Liver (tissue), 10 donors: ENCODE measurements at places on chromosomes 4 and X. TPM values are rescaled to one million over a fixed set of nuclear protein-coding genes. Genes with fewer than 3 reads are reported as not detected.

GRCh38 chrX:72105436-72105835 lies 26.3 kb downstream of the RTL5 start:
- DNase-seq, result no peak

DNA sequence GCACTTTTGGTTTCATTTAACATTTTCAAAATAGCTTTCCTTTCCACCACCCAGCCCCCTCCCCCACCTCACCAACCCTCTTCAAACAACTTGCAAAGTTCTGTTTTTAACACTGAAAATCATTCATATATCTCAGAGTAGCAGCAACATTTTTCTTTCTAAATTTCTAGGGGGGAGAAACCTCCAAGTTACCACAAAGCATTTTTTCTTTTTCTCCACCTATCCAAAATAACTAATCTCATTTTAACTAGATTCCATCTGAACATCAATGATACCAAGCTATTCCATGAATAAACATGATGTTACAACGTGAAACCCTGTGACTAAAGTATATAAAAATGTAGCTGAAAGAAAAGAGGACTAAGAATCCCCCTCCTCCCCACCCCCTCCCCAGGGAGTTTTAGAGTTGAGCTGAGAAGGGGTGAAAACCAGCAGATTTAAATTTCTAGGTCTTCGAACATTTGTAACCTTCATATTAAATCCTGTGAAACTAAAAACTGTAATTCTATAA lies 5.2 kb downstream of the LDB2 start:
- no peak for DNase-seq

DNA sequence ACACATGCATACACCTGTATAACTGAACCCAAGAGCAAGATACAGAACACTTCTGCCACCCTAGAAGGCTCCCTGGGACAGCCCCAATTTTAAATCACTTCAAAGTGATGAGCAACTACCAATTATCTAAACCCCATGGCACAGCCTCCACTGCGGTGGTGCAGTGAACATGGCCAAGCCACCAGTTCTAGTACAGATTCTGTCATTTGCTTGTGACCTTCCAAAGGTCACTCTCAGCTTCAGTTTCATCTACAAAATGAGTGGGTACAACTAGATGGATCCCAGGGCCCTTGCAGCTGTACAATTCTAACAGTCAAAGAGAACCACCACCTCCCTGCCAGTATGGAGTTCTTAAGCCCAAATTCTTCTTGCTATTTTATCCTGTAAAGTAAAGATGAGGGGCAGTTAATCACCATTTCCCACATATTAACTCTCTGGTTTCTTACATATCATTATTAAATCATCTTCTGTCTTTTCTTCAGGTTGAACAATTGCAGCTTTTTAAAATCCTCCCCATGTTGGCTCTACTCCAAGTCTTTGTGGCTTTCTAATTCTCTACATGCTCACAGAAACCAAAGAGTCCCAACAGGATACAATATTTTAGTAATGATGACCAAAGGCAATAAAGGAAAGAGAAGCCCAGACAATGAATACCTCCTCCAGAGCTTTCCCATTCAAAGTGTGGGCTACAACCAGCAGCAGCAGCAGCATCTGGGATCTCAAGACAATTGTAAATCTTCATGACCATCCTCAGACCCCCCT lies 39.0 kb upstream of the GPM6B start:
- DNase-seq, result no peak

- DNase-seq, result peak; percentile 71
Observed at GRCh38 chrX:52363247-52363883, 5.5 kb upstream of the XAGE2 start.

- DNase-seq, result no peak
Observed at GRCh38 chr4:6526671-6527091, 48.3 kb upstream of the MAN2B2 start.

The SORBS2 gene
- total RNA-seq, result 73.9 TPM

The STPG2 gene
- total RNA-seq, result 0.05 TPM

The FRMPD4 gene
- 0.08 TPM for total RNA-seq

The PRSS12 gene
- total RNA-seq, result 0.25 TPM

DNA sequence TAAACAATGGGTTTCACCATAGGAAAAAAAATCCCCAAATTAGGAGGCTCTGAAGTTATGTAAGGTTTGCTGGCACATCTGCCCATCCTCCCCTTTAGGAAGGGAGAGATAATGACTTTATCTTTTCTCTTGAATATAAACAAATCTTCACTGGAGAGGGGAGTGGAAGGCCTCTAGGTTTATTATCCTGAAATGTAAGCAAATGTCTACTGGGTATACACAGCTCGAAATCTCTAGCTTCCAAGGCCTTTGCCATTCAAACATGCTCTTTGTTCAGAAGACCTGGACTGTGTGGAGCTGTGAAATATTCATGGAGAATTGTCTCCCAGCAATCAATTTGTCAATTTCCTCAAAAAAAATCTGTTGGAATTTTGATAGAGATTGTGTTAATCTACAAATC lies 21.7 kb upstream of the MED14 start:
- no peak for DNase-seq
